Neuronal stem cell (in vitro differentiated cells): ENCODE measurements at places on chromosomes 7 and 10.

DNA sequence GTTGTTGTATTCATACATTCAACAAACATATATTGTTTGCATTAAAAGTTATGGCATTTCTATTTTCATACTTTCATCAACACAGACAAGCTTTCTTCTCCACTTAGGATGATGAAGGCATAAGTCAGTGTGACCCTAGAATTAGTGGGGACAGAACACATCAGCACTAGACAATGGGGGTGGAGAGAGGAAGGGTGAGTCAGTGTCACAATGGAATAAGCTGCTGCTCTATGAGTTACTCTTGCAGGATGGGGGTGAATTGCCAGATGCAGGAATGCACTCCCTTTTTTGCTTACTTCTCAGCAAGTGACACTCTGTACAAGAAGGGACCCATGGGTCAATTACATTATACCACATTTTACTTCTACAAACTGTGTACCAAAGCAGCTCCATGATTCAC, 74.0 kb downstream of the DGKI start:
- no peak for DNase-seq

GRCh38 chr7:99456288-99456687, 9.7 kb downstream of the ATP5MF start:
- no peak for DNase-seq

GRCh38 chr7:116271161-116271913, 61.0 kb downstream of the TES start:
- DNase-seq, result no peak

GRCh38 chr10:821322-821721, 110.2 kb downstream of the LARP4B start:
- no peak for DNase-seq

DNA sequence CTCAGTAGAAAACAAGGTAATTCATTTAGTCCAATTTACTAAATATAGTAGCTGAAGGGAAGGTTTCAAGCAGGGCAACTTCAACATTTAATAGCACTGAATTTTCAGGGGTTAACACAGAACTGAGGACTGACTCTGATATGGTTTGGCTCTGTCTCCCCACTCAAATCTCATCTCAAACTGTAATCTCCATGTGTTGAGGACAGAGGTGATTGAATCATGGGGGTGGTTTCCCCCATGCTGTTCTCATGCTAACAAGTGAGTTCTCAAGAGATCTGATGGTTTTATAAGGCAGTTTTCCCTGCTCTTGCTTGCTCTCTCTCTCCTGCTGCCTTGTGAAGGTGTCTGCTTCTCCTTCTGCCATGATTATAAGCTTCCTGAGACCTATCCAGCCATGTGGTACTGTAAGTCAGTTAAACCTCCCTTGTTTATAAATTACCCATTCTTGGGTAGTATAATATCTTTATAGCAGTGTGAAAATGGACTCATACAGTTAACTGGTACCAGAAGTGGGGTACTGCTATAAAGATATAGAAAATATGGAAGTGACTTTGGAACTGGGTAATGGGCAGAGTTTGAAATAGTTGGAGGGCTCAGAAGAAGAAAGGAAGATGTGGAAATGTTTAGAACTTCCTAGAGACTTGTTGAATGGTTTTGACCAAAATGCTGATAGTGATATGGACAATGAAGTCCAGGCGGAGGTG, 9.8 kb upstream of the UMAD1 start:
- no peak for DNase-seq

GRCh38 chr7:18345641-18346234, 149.8 kb upstream of the HDAC9 start:
- peak; percentile 57 for DNase-seq

GRCh38 chr10:67666416-67667034, 29.5 kb downstream of the CTNNA3 start:
- DNase-seq, result no peak
